Glomerular endothelial cell (primary cell): ENCODE measurements at places on chromosomes 11 and 22.

- no peak for DNase-seq
These were observed 427.0 kb upstream of the DDI1 start for GRCh38 chr11:103609117-103610066.

GRCh38 chr11:132078264-132079076 is 708.1 kb downstream of the NTM start:
- no peak for DNase-seq

- no peak for DNase-seq
These were observed 24.4 kb downstream of the ADAMTS8 start for GRCh38 chr11:130403967-130404366.

- DNase-seq: no peak
These were observed 27.5 kb upstream of the MTCH2 start for GRCh38 chr11:47669856-47670255.

GRCh38 chr11:65973439-65974110 is 12.0 kb downstream of the SART1 start:
- DNase-seq: no peak

DNA sequence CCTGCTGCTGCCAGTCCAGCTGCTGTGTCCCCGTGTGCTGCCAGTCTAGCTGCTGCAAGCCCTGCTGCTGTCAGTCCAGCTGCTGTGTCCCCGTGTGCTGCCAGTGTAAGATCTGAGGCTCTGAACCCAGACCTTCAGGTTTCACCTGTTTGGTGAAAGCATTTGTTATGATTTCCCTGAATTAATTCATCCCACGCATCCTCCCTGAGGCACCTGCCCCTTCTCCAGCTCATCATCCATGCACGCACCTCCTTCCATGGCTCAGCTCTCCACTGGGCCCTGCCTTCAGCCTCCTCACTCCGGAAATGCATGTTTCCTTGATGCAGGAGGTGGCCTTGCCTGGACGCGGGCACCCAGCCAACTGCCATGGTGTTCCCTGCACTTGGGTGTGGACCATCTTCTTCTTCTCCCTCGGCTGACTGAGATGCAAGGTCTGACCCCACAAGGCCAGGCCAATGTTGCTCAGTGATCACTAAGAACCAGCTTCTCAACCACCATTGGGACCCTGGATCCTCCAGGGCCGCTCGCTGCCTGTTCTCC is 788 bp downstream of the KRTAP5-10 start:
- no peak for DNase-seq

DNA sequence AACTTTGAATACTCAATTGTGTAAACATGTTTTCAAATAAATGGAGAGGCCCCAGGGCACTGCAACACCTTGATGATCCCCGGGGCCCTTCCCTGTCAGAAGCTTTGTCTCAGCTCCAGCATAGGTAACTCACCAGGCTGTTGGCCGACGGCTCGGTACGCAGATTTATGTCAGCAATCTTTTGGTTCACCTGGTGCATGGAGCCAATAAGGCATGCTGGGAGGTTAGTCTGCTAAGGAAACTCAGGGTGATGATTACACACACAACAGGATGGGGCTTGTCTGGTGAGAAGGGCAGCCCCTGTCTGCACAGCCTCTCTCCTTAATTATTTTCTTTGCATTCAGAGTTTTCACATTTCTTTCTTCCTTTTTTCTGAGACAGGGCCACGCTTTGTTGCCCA is 10.8 kb downstream of the FAM227A start:
- DNase-seq: no peak

DNA sequence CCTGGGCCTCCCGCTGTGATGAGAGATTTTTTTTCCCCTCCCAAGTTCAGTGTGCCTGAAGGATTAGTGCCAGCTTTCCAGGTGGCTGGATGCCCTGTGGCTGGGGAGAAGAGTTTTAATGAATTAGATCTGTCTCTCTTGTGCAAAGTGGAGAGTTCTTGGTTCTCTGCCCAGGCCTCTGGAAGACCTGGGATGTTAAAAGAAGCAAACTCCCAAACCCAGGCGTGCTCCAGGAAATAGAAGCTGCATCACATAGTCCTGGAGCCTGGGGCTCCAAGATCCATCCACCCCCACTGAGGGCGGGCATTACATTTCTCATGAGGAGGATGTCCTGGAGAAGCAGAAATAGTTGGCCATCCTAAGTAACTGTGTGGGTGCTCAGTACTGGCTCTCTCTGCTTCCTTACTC is 30.6 kb downstream of the SDHAF2 start:
- no peak for DNase-seq

GRCh38 chr11:8501836-8502235 is 92.2 kb downstream of the STK33 start:
- no peak for DNase-seq
